ENCODE measurements at places on chromosomes 4 and X.

- DNase-seq, result no peak
Observed at GRCh38 chrX:153463556-153463955, 6.8 kb downstream of the HAUS7 start.

DNA sequence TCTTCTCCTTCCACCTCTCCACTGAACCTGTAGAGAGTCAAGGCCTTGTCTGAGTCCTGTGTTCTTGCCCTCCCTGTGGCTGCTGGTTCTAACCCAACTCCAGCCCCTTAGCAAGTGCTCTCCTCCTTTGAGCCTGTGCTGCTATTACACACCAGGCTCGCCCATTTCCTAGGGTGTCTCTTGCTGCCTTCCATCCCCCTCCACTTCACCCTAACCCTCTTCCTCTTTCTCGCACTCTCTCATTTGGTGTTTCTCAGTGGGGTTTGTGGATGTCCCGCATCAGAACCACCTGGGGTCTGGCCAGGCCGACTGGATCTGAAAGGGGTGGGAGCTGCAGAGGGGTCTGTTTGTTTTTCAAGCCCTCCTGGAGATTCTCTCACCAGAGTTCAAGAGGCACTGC is 156.7 kb downstream of the SPRY1 start:
- DNase-seq, result no peak

DNA sequence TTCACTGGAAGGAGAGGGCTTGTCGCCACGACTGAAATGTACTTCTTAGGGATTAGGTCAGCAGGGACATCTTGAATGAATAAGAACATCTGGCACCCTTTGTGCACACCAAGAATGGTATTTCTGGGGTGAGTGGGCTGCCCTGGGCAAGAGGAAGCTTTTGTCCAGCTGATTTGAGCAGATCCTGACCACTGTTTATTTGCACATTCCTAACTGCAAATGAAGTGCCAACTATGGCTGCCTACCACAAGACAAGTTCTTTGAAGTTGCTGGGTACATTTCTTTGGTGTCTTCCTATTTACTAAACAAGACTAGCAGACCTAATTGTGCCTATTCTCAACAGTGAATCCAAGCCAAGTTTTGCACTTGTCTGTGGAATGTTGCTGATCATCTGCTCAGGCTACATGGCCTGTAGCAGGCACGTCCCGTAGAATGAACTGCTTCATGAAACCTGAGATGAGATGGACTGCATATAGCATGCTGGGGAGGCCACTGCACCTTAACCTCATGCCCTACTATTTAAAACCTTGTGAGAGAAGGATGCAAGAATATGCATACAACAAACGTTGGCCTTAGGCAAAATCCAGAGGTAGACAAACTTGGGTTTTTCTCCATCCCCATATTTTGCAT is 45.0 kb downstream of the PIR start:
- DNase-seq, result peak; percentile 60

- no peak for DNase-seq
Observed at GRCh38 chrX:54758114-54759055, 39.7 kb downstream of the ITIH6 start.

DNA sequence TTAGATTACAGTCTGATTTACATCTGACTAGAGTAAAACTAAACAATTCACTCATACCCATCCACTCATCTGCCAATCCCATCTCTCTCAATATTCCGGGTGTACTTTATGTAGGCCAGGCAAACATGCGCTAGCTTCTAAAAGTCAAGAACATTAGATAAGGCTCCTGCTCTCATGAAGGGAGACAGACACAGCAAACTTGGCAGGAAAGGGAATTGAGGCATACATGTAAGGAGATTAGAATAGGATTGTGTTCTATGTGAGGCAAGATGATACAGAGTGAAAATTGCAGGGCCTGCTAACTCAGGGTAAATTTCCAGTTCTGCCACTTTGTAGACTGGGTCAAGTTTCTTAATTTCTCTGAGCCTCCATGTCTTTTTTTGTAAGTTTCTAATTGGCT is 135.8 kb downstream of the CDS1 start:
- DNase-seq, result no peak

DNA sequence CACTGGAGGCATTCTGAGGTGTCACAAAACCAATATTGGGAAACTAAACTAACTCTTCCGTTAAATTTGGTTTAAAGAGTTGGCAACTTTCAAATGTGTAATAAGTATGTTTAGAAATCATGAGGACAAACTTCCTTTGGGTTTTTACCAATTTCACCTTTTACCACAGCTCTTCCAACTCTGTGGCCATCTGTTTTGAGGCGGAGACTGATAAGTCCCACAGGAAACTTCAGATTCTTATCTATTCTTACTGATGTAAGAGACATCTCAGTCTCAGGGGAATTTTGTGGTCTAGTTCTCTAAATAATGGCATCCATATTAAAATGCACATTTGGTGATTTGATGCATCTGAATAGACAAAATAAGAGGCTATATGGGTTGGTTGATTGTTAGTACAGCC is 229.2 kb upstream of the AFF2 start:
- no peak for DNase-seq

DNA sequence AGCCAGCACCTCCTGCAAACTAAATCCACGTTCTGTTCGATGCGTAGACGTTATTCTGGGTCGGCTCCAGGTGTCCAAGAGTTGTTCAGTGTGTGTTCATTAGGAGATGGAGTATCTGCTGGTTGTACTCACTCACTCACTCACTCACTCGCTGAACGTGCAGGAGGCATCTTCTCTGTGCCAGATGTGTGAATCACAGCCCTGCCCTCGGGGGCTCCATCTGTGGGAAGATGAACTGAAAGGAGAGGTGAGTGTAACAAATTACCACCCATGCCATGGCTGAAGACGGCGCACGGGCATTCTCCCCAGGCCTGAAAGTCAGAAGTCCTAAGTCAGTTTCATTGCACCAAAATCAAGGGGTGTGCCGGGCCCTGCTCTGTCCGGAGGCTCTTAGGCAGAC is 16.1 kb downstream of the NSG1 start:
- DNase-seq, result peak; percentile 71

DNA sequence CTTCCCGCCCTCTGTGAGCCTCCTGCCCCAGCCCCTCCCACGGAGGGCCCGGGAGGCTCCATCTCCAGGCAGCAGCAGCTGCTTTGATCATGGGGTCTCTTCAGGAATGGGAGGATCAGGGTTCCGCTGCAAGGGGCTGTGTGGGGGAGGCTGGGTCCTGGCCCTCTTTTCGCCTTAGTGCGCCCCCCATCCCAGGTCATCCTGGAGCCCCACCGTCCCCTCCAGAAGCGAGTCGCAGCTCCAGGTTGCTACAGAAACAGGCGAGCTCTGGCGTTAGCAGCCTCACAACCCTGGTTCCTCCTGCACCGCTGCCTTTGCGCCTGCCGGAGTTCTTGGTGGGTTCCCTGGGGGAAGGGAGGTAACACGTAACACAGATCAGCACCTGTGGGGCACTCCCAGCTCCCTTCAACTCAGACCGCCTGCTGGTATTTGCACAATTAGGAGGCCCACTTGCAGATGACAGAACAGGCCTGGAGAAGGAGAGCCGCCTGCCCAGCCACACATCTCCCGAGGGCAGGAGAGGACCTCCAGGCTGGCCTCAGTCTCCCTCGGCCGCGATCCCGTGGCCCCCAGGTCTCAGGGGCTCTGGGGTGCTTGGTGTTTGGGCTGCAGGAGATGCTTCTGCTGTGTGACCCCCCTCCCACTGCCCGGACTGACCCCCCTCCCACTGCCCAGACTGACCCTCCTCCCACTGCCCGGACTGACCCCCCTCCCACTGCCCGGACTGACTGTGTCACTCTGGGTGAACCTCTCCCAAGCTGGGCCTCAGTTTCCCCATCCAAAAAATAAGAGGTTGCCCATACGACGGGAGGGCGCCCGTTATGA is 64.2 kb upstream of the ADRA2C start:
- DNase-seq, result no peak

GRCh38 chr4:71222661-71223060 is 116.2 kb upstream of the SLC4A4 start:
- DNase-seq, result no peak

- no peak for DNase-seq
Observed at GRCh38 chr4:182928061-182928460, 10.9 kb upstream of the DCTD start.

GRCh38 chrX:41180194-41180908 is 95.1 kb downstream of the USP9X start:
- peak; percentile 68 for DNase-seq

- DNase-seq, result no peak
Observed at GRCh38 chr4:54333657-54334056, 104.6 kb downstream of the PDGFRA start.

DNA sequence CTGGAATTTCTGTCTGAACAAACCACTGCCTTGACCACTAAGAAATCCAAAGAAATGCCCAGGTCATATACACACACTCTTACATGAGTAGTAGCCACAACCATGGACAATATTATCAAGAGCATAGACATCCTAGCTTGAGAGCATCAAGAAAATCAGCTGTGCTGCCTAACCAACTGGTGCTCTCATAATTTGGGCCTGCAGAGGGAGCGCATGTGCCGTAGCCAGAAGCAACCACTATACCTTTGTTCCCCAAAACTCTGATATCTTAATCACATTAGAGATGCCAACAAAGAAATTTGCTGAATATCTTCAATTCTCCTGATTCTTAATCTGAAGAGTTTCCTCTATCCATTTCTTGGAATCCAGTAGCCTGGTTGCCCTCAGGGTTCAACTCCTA is 163.6 kb downstream of the ZNF674 start:
- DNase-seq, result peak; percentile 47

DNA sequence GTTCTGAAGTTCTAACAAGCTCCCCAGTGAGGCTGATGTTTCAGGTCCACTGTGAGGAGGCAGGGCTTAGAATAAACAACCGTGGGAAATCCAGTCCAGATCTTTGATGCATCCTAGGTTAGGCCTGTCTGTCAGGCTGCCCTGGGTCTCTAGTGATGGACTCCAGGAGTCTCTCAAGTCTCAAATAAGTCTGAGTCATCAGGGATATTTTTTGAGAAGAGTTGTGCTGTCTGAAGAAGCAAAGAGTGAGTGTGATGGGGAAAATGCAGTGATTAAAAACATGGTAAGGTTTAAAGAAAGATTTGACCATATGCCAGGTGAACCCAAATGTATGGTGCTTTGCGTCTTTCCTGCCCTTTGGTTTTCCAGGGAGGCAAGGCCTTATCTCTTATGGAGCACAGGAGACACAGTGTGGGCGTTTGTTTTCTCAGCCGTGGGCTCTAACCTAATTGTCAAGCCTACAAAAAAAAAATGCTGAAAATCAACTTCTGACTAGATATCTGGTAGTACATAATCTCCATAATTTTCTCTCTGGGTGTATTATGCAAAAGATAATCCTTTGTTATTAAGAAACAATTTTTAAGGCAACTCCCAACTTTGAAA is 100.7 kb downstream of the PTTG2 start:
- DNase-seq, result peak; percentile 66

GRCh38 chr4:94359838-94360237 is 17.2 kb upstream of the HPGDS start:
- no peak for DNase-seq

DNA sequence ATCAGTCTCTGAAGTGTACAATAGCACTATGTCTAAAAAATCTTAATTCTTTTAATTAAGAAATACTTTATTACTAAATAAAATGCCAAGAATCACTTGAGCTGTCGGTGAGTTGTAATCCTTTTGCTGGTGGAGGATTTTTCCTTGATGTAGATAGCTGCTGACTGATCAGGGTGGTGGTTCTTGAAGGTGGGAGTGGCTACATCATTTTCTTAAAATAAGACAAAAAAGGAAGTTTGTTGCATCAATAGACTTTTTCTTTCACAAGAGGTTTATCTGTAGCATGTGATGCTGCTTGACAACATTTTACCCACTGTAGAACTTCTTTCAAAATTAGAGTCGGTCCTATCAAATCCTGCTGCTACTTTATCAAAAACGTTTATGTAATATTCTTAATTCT is 68.8 kb upstream of the ZC4H2 start:
- no peak for DNase-seq

GRCh38 chrX:124030520-124030919 is 69.0 kb downstream of the STAG2 start:
- no peak for DNase-seq

- DNase-seq, result peak; percentile 11
Observed at GRCh38 chr4:110589297-110589696, 33.6 kb downstream of the PITX2 start.

- no peak for DNase-seq
Observed at GRCh38 chrX:40729598-40730584, 5.5 kb downstream of the MED14 start.

DNA sequence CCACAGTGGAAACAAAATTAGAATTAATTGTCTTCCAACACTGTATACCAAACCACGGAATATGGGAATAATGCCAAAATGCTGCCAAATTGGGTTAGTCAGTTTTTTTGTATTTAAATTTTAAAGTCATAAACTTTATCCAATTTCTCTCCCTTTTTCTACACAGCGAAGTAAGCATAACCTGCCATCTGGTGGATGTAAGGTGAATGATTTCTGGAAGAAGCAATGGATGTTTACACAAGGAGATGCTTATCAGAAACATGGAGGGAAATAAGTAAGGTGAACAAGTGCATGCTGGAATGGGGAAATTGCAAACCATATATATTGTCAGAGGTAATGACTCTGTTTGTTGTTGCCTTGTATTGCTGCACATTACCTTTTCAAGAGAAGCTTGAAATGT is 691.9 kb downstream of the TECRL start:
- peak; percentile 1 for DNase-seq

DNA sequence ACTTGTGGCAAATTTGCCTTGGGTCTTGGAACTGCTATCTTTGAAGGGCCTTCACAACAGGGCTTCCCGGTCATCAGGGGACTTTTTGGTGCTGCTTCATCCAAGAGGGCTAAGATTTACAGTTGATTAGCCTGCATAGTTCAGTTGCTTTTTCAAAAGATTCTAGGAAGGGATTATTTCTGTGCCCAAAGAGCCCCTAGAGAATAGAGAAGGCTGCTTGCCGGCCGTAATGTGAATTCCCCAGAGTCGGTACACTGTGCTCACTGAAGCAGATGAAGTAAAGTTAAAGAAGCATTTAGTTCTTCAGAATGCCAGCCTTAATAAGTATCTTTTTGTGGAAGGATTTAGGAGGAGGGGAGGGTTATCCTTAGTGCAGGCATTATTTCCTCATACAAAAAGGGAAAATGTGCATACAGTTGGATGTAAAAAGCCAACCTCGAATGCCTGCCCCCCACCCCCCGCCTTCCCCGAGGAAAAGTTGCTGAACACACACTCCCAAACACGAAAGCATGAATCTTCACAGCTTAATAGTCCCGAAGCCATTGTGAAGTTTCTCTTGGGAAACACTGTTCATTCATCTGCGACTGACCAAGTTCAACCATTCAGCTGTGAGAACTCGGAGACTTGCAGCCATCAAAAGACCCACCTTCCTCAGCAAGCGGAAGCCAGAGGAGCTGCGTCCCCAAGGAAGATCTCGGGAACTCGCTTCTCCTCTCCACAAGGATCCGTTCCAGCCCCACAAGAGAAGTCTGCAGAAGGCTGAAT is 47.6 kb downstream of the ANOS1 start:
- no peak for DNase-seq

GRCh38 chrX:100731441-100732281 is at the start of gene SYTL4:
SYTL4 (minus strand) TSS chrX:100732121; CDS start chrX:100702037, 30,084 bp downstream.
- DNase-seq, result peak; percentile 36

DNA sequence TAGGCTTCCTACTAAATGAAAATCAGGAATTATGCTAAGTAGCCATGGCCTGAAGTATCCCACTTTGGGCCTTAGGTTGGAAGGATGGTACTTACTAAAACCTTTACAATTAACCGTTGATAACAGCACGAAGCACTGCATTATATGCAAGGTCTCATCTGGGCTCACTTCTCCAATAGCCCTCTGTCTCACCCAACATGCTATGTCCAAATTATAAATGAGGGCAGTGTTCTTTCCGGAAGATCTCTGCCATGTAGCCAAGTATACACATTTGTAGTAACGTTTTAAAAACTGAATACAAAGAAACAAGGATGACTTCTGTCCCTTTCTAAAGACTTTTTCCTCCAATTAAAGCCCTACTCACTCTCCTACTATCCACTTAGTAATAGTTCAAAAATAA is 51.6 kb downstream of the SCFD2 start:
- DNase-seq, result no peak

All from M059J (cell line).